Substantia nigra (tissue), 51 donors: ENCODE measurements at places on chromosomes 16 and 17.

DNA sequence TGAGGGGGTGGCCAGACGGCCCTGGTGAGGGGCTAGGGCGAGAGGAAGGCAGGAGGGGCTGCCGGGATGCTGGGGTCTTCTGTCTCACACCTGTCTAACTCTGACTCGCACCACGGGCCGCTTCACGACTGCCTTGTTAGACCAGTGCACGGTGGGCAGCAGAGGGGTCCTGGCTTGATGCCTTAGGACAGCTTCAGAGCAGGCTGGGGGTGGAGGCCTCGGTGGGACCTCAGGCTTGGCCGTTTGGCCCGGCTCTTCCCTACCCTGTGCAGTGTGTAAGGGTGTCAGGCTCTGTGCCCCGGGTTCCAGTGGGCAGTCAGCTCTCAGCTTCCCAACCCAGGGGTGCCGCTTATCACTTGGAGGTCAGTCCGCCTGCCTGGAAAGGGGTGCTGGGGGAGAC is 100.7 kb downstream of the OR1D5 start:
- DNase-seq: no peak

DNA sequence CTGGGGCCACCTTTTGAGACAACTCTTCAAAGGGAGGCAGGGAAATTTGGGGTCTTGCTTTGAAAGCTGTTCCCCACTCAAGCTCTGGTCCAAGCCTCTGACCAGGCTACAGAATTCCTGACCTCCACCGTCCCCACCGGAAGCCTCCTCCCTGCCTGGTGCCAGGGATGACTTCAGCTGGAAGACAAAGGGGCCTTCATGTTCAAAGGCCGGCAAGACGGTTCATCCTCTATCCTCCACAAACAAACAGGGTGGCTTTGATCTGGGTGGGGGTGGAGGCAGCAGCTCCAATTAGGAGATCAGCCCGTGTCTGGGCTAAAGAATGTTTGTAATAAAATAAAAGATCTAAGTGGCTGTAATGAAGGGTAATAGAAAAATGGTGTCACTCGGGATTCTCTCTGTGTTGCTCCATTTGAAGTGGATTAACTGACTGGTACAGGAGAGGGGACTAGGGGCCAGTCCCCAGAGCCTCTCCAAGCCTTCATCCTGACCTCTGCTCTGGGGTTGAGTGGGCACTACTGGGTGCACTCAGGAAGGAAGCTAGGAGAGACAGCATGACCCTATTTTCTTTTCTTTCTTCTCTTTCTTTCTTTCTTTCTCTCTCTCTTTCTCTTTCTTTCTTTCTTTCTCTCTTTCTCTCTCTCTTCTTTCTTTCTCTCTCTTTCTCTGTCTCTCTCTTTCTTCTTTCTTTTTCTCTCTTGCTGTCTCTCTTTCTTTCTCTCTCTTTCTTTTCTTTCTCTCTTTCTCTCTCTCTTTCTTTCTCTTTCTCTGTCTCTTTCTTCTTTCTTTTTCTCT is 27.5 kb upstream of the NKD1 start:
- peak; percentile 29 for DNase-seq

DNA sequence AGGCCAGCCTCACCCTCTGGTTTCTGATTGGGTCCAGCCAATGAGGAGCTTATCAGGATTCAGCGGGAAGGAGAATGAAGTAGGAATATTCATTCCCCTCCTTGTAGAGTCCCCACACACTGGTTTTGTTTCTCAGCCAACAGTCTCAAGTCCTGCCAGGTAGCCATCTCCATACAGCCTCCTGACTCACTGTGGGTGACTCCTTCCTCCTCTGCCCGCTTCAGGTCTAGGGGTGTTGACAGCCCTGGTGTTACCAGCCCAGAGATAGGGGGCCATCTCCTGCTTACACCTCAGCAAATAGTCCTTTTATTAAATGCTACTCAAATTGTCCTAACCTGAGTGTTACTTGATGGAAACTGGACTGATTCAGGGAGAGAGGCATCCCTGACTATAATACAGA is 4.0 kb upstream of the MFAP4 start:
- no peak for DNase-seq

DNA sequence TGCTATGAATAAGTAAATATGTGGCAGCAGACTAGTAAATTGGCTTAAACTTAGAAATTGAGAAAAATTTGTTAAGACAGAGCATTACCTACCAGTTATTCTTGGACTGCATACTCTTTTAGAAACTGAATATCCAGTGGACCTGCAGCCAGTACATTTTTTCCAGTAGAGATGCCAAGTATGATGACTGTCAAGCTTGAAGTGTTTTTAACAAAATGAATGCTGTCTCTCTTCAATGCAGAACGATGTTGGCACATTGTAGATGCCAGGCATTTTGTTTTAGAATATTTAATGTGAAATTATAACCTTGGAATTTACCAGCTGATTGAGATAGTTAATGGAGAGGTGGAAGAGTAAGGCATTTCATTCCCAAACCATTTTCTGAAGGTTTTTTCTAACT is 52.5 kb downstream of the NFAT5 start:
- DNase-seq: no peak

GRCh38 chr17:8611137-8611536 is 19.4 kb downstream of the MYH10 start:
- DNase-seq: no peak

DNA sequence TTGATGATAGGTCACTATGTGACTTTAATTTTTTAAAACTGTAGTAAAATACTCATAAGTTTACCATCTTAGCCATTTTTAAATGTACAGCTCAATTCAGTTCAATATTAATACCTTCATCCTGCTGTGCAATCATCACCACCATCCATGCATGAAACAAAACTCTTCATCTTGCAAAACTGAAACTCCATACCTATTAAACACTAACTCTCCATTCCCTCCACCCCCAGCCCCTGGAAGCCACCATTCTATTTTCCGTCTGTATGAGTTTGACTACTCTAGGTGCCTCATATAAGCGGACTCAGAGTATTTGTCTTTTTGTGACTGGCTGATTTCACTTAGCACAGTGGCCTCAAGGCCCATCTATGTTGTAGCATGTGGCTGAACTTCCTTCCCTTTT is 9.4 kb upstream of the CNEP1R1 start:
- DNase-seq: no peak

DNA sequence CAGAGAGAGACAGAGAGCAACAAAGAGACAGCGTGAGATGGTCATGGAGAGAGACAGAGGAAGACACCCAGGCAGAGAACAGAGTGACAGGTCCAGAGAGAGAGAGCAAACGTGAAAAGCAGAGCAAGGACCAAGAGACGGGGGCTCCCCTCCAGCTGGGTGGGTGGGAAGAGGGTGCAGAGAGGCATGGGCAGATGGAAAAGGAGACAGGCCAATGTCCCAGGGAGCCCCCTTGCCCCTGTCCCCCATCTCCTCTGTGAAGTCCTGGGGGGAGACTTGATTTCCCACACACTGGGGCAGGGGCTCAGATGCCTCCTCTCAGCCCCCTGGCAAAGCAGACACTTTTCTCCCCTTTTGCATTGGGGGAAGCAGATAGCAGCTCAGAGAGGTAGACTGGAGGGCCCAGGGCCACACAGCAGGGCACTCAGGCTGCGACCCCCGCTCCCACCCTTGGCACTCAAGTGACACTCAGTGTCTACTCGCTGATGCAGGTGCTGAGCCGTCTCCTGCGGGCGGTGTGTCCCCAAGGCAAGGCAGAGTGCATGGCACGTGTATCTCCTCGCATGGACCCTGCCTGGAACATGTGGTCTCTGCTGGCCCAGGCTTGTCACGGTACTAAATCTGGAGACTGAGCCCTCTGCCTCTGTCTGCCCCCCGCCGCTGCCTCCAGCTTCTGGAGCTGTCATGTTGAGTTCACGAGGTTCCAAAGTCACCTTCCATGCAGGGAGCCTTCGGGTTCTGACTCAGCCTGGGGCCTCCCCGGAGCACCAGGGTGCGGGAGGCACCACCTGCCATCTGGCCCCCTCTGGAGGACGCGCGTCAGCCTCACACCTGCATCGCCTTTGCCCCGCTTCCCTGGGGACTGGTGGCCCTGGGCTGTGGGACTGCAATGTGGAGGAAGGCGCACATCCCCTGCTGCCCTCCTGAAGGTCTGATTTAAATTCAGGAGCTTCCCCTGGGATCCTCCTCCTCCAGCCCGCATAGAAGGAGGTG is 215.9 kb upstream of the GSE1 start:
- DNase-seq: no peak

DNA sequence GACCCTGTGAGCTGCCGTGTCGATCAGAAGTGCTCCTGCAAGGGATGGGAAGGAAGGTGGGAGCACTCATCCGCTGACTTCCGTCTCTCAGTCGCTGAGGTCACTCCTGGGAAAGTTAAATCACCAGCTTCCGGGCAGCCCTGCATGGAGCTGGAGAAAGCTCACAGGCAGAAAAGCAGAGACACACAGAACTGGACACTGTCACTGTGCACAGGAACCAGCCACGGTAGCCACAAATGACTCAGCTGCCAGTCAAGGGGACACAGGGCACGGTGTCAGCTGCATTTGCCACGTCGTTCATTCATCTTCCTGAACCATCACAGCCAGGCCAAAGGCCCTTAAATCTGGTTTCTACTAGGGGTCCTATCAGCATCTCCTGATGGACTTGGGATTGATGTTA is 226.4 kb upstream of the PSMD7 start:
- no peak for DNase-seq

- DNase-seq: no peak
Observed at GRCh38 chr16:19088341-19088916, 21.0 kb downstream of the COQ7 start.

GRCh38 chr17:60750640-60751039 is 73.0 kb downstream of the BCAS3 start:
- no peak for DNase-seq

- no peak for DNase-seq
Observed at GRCh38 chr17:63914471-63914870, 3.4 kb upstream of the CSHL1 start.

GRCh38 chr17:66855204-66855603 is 20.3 kb downstream of the CACNG5 start:
- DNase-seq: no peak

DNA sequence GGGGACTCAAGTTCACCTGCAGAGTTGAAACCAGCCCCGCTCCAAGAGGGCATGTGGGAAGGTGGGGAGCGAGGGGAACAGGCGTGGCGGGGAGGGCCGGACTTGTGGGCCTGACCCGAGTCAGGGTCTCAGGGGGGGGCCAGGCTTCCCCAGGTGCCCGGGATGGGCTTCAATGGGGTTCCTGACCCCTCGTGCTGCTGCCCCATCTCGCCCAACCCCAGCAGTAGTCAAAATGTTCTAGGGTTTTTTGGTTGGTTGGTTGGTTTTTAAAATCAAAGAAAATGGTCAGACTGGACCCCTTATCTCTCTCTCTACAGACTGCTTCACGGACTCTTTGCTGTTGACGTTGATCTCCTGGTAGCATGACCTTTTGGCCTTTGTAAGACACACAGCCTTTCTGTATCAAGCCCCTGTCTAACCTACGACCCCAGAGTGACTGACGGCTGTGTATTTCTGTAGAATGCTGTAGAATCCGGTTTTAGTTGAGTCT is 69.5 kb downstream of the AMFR start:
- no peak for DNase-seq

GRCh38 chr17:609232-609810 is 105.3 kb downstream of the VPS53 start:
- DNase-seq: no peak

DNA sequence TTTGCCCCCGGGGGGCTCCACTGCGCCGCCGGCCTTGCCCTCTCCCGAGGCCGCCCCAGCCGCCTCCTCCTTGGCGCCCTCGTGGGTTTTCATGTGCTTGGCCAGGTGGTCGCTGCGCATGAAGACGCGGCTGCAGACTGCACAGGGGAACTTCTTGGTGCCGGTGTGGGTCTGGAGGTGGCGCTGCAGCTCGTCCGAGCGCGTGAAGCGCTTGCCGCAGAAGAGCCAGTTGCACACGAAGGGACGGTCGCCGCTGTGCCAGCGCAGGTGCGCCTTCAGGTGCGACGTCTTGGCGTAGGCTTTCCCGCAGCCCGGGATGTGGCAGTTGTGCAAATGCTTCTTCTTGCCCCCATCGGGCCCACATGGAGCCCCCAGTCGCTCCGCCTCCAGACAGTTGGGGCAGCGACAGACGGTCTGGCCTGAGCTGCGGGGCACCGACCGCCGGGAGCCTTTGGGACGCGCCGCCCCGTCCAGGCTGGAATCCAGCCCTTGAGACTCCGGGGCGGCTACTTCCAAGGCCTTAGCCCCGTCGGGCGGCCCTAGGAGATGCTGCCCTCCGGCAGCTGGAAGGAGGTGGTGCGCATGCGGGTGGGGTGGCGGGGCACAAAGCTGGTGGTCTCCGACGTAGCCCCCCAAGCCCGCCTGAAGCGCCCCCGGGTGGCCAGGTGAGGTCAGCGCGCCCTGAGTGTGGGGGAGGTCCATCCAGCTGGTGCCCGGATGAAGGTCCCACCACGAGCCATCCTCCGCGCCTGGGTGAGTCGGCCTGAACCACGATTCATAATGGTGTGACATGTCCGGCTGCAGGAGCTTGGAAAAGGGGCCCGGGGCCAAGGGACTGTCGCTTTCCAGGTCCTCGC is 3.4 kb downstream of the SP6 start:
- no peak for DNase-seq

DNA sequence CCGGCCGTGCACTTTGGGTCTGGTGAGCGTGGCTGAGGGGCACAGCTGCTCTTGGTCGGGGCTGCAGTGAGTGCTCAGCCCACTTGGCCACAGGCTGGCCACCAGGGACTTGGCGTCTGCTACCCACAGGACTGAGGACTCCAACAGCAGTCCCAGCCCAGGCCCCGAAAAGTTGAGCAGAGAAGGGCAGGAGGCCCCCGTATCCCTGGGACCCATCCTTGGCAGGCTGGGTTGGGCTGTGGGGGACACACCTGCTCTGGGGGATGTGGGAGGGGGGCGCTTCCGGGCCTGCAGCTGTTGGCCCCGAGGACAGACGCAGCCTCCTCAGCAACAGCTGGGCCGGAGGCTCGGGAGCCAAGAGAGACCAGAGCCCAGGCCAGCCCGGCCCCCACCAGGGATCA is 19.4 kb upstream of the SSTR5 start:
- DNase-seq: no peak

DNA sequence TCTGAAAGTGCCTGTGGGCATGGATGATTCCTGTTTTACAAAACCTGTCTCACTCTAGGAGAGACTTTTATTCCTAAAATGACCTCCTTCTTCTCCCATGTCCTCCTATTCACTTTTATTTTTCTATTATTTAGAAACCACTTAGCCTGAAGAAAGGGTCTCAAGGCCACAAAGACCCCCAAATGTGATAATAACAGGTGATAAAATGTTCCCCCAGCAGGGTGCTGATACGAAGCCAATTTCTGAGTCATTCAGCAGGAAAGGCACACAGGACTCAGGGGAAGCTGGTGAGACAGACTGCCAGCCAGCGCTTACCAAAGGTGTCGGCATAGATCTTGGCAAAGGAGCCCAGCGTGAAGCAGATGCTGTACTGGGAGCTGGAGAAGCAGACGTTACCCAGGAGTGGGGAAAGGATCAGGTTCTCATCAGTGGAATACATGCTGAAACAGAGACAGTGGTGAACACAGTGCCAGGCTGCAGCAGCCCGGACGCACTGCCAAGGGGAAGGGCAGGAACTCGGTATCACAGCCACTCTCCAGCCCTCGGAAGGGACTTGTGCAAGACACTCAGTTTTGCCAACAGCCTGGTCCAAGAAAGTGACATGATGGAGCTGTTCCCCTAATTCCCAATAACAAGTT is 24.6 kb downstream of the HIGD1B start:
- no peak for DNase-seq

DNA sequence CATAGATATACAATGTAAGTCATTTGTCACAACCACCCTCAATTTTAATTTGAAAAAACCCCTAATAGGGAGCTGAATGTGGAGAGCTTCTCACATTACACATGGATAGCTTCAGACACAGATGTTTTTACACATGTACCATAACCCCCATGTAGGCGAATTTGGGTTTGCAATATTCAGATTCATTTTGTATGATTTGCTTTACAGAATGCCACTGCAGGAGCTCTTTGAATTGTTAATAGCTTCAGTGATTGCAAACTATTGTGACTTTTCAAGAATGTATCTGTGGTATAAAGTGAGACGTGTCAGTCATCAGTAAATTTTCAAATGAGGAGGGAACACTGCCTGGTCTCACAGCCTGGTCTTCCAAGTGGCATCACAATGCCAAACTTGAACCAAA is 112.6 kb upstream of the CACNG5 start:
- DNase-seq: no peak
